ENCODE measurements at places on chromosomes 4 and X. TPM values are rescaled to one million over a fixed set of nuclear protein-coding genes. Genes with fewer than 3 reads are reported as not detected.

GRCh38 chr4:73860181-73860580 lies 7.1 kb downstream of the PF4V1 start:
- no peak for DNase-seq

The RNF150 gene
- total RNA-seq, result 12.6 TPM

- no peak for DNase-seq
These were observed 197.6 kb downstream of the SCFD2 start for GRCh38 chr4:53168228-53168627.

GRCh38 chr4:128571747-128572146 lies 237.8 kb upstream of the JADE1 start:
- peak; percentile 28 for DNase-seq

The GLOD5 gene
- total RNA-seq, result not detected

DNA sequence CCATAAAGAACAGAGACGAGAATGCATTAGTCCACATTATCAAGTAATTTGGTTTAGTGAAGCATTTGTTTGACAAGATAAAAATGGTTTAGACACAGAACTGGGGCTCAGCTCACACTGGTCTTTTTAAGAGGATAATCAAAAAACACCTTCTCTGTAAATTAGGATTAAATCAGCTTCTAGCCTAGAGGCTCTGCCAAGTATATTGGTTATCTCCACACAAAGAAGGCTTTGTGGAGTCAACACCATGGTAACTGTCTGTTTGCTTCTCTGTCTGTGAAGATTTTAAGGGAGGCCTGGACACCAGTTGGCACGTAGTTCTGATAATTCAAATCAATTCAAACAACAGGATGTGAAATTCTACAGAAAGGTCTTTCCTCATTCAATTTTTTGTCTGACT lies 687.0 kb downstream of the DMD start:
- DNase-seq, result no peak

GRCh38 chr4:77785669-77786068 lies 33.5 kb downstream of the CNOT6L start:
- DNase-seq, result no peak

- peak; percentile 67 for DNase-seq
These were observed 531 bp downstream of the ZNF141 start for GRCh38 chr4:337932-338758.

DNA sequence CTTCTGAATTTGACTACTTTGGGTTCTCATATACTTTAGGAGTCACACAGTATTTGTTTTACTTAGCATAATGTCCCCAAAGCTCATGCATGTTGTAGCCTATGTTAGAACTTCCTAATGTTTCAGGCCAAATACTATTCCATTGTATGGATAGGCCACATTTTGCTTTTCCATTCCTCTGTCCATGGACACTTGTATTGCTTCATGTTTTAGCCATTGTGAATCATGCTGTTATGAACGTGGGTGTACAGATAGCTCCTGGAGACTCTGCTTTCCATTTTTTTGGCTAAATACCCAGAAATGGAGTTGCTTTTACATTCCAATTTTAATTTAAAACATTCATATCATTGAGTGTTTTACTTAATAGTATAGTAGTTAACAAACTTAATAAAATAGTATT lies 54.5 kb downstream of the HTT start:
- no peak for DNase-seq

- DNase-seq, result no peak
These were observed 1056.2 kb downstream of the DMD start for GRCh38 chrX:32155044-32155638.

DNA sequence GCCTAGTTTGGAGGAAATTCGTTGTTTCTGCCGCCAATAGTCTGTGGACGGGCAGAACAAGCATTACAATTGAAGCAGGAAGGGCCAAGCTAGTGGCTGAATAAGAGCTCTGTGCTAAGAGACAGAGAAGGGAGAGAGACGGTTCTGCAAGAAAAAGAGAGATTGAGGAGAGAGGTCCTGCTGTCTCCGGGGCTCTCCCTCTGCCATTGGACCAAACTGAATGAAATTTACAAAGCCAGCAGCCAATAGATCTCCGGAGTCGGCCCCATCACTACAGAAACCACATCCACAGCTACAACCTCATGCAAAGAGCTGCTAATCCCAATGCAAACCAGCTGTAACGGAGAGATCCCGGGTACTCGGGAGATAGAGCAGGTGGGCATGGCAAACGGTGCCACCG lies at the start of gene NLGN4X:
Gene NLGN4X (minus strand): TSS at position 148 of the 400 bp plus-strand sequence. CDS start 77,401 bp downstream, outside the sequence.
- DNase-seq, result no peak

DNA sequence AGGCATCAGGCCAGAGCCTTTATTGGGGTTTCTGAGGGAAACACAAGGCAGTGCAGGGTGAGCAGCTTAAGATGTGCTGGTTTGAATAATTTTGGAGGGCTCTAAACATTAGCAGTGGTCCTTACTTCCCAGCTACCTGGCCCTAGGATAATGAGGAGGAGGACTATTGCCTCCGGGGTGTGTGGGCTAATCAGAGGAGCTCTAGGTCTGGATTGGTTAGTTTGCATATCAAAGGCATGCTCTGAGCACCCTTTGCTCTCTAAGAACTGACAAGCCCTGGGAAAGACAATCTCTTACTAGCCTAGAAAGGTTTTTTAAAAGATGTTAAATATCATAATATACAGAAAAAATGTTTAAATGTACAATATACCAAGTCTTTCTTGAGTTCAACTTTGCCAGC lies 58.4 kb downstream of the RXFP1 start:
- DNase-seq, result no peak

- no peak for DNase-seq
These were observed 121.3 kb upstream of the PJA1 start for GRCh38 chrX:69286565-69286906.

- DNase-seq, result no peak
These were observed 52.8 kb upstream of the ANKRD17 start for GRCh38 chr4:73311428-73311827.

DNA sequence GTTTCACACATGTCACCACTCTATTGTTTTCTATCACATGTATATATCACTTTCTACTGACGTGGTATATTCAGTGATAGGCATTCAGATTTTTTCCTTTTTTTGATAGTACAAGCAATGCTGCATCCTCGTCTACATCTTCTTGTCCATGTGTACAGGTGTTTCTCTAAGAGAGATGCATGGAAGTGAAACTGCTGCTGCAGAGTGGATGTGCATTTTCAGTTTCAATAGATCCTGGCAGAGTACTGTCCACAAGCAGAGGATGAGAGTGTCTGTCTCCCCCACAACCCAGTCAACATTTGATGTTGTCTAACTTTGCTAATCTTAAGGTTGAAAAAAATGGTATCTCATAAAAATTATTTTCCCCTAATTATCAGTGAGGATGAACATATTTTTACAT lies 194.0 kb upstream of the CASK start:
- DNase-seq, result no peak

GRCh38 chrX:19019996-19020395 lies 36.1 kb upstream of the PHKA2 start:
- no peak for DNase-seq

The PIR gene
- total RNA-seq, result 14.9 TPM

The OPN1MW3 gene
- total RNA-seq, result not detected

The TLR10 gene
- 0.11 TPM for total RNA-seq

The NAP1L2 gene
- total RNA-seq, result 2.1 TPM

- no peak for DNase-seq
These were observed 930.1 kb downstream of the ADGRL3 start for GRCh38 chr4:62130230-62130629.

- no peak for DNase-seq
These were observed 2.8 kb downstream of the CLCN5 start for GRCh38 chrX:49925176-49925575.
